NCI-H2081 (cell line): ENCODE measurements at places on chromosomes 7 and 10.

DNA sequence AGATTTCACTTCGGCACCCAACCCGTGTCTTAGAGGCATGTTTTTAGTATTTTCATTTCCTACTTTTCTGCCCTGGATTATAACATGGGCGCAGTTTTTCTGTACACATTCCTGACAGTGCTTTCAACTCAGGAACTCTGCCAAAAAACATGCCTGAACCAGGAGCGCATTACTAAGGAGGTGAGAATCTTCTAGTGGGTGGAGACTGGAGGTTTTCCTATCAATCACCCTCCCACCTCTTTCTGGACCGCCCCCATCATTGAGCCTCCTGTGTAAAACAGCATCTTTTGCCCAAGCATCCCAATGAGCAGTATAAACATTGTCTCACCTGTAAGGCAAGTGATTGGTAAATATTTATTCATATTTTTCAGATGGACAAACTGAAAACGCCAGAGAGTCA is 53.2 kb downstream of the STK17A start:
- no peak for DNase-seq

DNA sequence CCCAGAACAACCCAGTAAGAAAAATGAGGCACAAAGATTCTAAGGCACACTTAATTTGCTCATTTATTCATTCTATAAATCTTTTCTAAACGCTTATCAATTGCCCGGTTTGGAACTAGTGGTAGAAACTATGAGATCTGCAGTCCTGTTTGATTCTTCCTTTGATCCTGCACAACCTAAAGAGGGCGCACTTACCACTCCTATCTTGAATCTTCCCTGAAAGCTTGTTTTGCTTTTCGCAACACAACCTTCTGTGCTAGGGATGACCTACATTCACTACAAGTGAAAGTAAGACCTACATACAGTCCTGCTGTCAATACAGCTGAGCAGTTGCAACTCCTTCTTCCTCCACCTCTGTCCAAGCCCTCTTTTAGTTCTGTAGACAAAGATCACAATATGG is 12.6 kb upstream of the ARL4A start:
- DNase-seq = peak; percentile 30

GRCh38 chr7:1059200-1060091 is 15.1 kb downstream of the GPR146 start:
- DNase-seq = no peak

GRCh38 chr10:17241611-17242333 is 13.7 kb downstream of the VIM start:
- DNase-seq = no peak

- peak; percentile 35 for DNase-seq
Measured at GRCh38 chr10:28179006-28179742, 123.7 kb downstream of the MPP7 start.

DNA sequence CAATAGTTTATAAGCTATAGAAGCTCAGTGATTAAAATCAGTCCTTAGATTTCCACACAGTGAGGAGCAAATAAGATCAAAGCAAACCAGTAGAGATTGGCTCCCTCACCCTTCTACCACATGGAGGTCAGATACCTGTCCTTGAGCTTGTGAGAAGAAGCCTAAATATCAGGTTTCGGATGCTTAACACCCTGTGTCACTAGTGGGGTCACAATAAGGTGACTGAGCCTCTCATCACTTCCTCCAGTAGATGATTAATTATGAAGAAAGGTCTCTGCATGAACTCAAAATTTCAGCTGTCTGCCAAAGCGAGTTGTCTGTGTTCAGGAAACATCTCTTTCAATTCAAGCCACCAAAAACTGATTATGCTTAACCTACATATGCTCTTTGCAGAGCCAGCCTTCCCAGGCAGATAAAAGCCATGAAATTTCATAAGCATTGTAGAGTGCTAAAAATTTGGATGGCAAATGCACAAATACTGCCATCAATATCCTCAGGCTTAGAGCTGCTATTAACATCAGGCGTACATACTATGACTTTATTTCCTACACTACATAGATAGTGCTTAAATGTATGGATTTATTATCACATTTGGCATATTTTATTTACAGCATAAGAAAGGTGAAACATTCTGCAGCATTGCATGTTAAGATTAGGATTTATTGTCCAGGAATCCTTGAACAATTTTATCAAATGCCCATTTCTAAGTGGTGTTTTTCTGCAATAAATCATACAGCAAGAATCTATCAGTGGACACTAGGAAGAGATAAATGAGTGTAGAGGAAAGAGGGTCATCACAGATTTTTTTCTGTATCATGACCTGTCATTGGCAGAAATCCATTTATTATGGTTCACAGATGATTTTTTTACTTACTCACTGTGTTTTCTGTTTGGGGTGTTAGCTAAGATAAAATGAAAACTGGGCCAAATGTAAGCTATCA is 285.1 kb upstream of the SP8 start:
- DNase-seq = no peak

GRCh38 chr7:79268730-79269129 is 184.7 kb downstream of the MAGI2 start:
- DNase-seq = peak; percentile 35

DNA sequence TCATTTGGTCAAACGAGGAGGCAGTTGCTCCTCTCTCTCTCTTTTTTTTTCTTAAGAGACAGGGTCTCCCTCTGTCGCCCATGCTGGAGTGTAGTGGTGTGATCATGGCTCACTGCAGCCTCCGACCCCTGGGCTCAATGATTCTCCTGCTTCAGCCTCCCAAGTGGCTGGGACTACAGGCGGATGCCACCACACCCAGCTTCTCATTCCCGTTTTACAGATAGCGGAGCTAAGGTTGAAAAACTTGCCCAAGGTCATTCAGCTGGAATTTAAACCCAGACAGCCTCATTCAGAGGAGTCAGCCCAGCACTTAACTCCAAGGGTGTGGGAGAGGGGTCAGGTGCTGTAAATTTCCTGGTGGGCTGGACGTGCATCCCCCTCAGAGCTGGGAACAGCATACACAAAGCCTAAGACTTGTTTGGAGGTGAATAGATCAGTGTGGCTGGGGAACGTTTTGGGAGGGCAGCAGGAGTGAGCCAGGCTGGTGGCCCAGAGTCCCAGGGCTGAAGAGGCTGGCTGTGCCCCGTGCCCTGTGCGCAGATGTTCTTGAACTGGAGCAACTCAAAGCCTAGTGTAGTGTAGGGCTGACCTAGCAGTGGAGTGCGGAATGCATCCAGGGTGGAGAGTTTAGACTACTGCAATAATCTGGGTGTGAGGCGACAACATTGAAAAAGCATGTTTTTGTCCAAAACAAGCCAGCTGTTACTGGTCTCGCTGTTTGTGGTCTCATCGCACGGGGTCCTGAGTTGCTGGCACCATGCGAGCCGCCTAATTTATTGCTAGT is 2.3 kb downstream of the HTRA1 start:
- DNase-seq = no peak

DNA sequence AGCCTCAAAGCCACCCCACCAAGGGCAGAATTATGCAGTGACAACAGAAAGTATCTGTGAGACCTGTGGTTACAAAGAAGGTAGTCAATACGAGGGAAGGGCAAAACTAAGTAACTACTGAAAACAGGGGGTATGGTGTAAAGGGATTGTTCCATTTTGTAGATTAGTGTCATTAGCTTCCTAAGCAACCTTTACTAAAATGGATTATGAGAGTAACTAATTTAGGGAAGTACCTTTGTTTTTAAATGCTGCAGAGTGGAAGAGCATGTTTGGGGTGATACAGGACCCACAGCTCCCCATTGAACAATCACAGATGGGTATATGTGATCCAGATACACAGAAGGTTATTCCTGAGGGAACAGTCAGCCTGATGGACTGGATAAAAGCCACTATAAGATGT is 51.3 kb upstream of the TAC1 start:
- DNase-seq = no peak

DNA sequence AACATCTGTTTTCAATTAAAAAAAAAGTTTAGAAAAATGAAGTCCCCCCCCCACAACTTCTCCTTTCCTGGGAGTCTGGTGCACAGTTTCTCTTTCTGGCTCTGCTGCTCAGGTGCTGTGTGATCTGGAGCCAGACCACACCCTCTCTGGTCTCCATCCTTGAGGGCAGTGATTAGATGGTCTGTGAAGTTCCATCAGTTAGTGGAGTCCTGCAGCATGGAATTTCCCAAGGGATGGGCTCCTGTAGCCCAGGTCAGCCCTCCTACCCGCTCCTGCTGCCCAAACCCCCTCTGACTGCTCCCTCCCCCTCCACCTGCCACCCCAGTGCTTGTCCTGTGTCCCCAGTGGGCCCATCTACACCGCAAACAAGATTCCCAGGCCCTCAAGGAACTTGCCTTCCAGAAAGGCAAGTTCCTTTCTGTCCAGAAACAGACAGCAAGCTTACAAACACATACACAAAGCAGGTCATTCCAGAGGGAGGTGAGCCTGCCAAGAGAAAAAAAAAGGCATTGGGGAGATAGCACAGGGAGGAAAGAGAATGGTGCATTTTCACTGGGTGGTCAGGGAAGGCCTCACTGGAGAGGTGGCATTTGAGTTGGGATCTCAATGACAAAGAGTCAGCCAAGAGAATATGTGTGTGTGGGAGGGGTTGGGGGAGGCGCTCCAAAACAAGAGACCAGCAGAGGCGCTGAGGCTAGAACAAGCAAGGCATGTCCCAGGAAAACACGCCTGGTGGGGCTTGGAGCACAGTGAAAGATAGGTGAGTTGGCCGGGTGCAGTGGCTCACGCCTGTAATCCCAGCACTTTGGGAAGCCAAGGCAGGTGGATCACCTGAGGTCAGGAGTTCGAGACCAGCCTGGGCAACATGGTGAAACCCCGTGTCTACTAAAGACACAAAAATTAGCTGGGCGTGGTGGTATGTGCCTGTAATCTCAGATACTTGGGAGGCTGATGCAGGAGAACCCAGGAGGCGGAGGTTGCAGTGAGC is 49.5 kb upstream of the SLC29A3 start:
- DNase-seq = no peak

DNA sequence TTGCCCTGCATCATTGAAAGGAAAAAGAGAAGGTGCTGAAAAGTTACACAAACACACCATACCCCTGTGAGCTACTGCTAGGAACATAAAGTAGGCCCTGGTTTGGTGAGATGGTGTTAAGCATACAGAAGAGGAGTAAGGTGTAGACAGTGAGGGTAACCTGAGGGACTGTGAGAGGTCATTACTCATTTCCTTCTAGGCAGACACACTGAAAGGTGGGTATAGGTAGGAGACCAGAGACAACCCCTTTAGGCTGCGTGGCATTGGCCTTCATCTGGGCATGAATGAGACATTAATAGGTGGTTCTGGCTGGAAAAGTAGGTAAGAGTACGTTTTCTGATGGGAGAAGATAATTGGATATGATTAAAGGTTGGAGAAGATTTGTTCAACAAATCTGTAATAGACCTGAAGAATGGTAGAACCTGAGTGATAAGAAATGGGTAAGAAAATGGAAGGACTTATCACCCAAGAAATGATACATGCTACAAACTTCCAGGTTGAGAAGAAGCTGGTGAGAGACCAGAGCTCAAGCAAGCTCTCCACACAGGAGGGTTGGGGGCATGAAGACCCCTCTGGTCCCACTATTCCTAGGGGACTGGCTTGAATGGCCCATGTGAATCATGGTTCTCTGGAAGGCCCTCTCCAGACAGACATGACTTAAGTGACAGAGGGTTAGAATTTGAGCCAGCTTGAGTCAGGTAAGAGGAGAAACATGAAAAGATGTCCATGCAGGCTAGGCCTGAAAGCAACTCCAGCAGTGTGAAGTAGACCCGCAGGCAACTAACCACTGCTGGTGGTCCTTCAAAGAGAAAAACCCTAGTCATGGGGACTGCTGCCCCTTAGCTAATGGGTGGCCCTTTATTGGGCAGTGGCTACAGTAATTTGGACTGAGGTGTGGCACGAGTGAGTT is 3.8 kb downstream of the COMTD1 start:
- DNase-seq = no peak

- DNase-seq = no peak
Measured at GRCh38 chr10:72790216-72790990, 98.5 kb downstream of the MCU start.

DNA sequence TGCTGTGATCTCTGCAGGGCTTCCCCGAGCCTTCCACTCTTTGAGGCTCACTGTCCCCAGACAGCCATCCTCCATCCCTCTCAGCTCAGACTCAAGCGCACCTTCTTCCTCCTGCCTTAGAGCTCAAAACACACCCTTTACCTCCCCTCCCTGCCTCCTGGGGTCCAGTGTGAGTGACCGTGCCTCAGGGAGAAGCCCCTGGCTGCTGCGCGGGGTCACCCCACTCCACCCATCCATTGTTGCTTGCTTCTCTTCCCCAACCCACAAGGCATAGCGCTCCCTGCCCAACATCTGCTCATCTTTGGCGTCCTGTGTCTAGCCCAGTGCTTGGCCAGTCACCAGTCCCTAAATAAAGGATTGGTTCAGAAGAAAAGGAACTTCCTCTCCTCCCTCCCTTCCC is 170.3 kb downstream of the TCERG1L start:
- no peak for DNase-seq
